HCT116 (cell line): ENCODE measurements at places on chromosomes 2 and 18.
A peak's percentile ranks its signal among the peaks of the same experiment; 100 is the strongest.

DNA sequence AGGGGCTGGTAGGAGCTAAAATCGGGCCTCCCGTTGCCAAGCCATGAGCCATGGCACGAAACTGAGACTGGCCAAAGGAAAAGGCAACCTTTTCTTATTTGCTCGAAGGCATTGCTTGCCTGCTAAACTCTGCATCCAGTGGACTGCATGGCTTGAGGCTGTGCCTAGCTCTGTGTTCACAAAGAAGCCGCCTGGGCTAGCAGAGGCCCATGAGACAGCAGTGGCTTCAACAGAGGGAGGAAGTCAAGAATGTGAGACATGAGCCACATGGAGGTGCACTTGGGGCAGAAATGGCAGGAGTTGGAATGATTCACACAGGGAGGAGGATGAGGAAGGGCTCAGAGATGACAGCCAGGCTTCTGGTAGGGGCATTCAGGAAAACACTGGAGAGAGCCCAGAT is 33.5 kb downstream of the TPRKB start:
- DNase-seq = no peak
- no peaks in the 10 kb centered on the region for H3K36me3 ChIP-seq
- H3K27ac ChIP-seq = no peak overlapping the region
- no peaks in the 10 kb centered on the region for H3K4me1 ChIP-seq
- no peak overlapping the region for H3K4me3 ChIP-seq

GRCh38 chr2:65856928-65857327 is 424.5 kb upstream of the SPRED2 start:
- H3K27ac ChIP-seq = no peak overlapping the region
- peaks cover 29% of the 10 kb centered on the region; the same call in 1 of the 2 replicates for H3K27me3 ChIP-seq
- no peaks in the 10 kb centered on the region for H3K4me1 ChIP-seq
- DNase-seq = no peak

GRCh38 chr2:151793123-151793522 is 35.1 kb downstream of the ARL5A start:
- H3K27ac ChIP-seq = no peak overlapping the region
- H3K27me3 ChIP-seq = no peaks in the 10 kb centered on the region
- peaks cover 37% of the 10 kb centered on the region for H3K4me1 ChIP-seq

DNA sequence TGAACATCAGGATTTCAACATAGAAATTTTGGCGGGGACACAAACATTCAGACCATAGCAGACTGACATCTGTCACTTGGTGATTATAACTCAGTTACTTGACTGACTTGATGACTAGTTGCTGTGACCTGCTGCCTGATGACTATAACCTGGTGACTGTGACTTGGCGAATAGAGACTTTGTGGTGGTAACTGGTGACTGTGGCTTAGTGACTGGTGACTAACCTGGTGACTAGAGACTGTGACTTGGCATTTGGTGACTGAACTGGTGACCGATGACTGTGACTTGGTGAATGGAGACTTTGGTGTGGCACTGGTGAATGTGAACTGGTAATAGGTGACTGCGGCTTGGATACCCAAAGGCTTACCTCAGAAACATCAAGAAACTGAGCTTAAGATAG is 563.1 kb upstream of the FAM98A start:
- no peak overlapping the region for H3K27ac ChIP-seq
- DNase-seq = no peak
- H3K27me3 ChIP-seq = no peaks in the 10 kb centered on the region
- H3K36me3 ChIP-seq = no peaks in the 10 kb centered on the region
- H3K4me1 ChIP-seq = no peaks in the 10 kb centered on the region

DNA sequence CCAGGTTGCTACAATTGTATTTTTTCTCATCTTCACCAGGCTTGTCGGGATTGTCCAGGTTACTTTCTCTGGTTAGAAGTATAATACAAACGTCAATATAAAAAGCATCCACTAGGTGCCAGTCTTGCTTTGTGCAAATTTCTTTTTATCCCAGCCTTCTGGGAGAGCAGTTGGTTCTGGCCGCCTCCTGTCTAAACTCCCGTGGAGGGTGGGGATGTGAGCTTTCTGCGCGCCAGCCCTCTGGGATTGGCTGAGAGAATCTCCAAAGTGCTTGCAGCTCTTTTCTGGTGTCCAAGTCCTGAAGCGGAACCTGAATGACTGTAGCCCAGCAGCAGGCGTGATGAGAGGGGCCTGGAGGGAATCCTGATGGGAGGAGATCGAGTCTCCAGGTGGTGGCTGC is 22.4 kb upstream of the TOGARAM2 start:
- H3K4me1 ChIP-seq = 0 out of 2 replicates have a peak, but pooled peaks cover 3% of the 10 kb centered on the region
- peak; percentile 37 for DNase-seq
- H3K27me3 ChIP-seq = no peaks in the 10 kb centered on the region
- H3K27ac ChIP-seq = no peak overlapping the region
- H3K36me3 ChIP-seq = no peaks in the 10 kb centered on the region

DNA sequence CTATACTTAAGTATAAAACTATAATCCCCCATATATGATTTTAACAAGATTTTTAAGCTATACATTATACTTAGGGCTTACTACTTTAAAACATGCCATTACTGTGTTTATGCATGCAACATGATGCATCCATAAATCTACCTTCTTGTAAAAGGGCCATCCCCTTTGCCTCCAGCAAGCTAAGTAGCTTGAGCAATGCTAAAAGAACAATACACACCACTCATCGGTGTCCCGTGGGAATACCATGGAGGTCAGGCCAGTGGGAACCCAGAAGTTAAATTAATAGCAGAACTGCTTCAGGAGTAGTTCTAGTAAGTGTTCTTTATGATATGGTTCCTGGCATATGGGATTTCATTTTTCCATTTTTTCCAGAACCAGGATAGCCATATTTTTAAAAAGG is 37.8 kb downstream of the SH3RF3 start:
- no peak for DNase-seq
- no peaks in the 10 kb centered on the region for H3K4me1 ChIP-seq
- no peak overlapping the region for H3K4me3 ChIP-seq
- no peak overlapping the region for H3K27ac ChIP-seq
- no peaks in the 10 kb centered on the region for H3K36me3 ChIP-seq

DNA sequence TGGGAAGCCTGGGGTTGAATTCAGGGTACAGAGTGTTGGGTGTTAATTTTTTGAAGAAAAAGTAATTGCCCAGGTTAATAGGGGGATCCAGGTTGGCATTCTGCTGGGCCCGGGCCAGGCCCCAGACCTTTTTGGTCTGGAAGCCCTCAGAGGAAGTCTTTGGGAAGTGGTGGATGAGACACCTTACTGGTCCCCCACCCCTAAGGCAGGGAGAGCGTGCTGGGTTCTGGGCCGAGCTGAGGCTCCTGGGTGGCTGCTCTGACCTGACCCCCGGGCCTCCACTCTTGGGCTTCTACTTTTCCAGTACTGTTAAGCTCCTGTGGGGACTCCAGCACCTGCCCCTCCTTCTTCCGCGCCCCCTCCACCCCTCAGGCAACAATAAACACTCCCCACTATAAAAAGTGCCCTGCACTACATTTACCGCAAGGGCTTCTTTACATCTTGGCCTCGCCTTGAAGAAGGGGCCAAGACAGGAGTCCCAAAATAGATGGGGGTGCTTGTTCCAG is 753 bp upstream of the HOXD3 start:
- no peaks in the 10 kb centered on the region for H3K36me3 ChIP-seq
- no peak for DNase-seq
- no peak overlapping the region for H3K27ac ChIP-seq
- H3K4me1 ChIP-seq = no peaks in the 10 kb centered on the region
- H3K27me3 ChIP-seq = no peaks in the 10 kb centered on the region

DNA sequence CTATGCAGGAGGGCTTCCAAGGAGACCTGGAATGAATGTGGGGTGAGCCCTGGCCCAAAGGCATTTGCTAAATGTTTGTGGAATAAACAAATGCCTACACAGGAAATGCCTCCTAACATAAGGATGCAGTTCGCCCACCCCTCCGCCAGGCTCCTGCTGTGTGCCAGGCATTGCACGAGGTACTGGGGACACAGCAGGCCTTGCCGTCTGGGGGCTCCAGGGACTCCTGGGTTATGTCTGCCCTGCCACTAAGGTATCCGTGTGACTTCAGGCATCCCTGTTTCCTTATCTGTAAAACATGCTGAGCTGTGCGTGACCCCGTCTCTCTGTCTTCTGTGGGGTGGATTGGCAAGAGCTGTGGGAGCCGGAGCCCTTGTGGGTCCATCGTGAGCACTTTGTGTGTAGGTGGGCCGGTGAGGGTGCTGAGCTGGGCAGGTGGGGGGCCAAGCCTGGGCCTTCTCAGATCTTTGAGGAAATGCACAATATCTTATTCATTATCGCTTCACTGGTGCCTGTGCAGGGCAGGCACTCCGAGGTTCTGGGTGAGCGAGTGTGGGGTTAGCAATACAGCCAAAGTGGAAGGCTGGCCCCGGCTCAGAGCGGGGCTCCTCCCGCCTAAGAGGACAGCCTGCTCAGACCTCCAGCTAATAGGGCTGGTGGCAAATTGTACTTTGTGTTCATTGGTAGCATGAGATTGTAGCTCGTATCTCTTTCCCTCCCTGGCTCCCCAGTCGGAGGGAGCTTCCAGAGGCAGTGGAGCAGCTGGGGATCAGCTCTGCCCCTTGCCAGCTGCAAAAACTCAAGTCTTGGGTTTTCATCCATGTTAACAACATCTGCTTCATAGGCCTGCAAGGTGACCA is 126.8 kb downstream of the GLI2 start:
- no peak overlapping the region; the same call in 1 of the 2 replicates for H3K27ac ChIP-seq
- DNase-seq = no peak
- no peaks in the 10 kb centered on the region for H3K27me3 ChIP-seq
- H3K36me3 ChIP-seq = no peaks in the 10 kb centered on the region
- peaks cover 31% of the 10 kb centered on the region for H3K4me1 ChIP-seq
- H3K4me3 ChIP-seq = no peak overlapping the region

DNA sequence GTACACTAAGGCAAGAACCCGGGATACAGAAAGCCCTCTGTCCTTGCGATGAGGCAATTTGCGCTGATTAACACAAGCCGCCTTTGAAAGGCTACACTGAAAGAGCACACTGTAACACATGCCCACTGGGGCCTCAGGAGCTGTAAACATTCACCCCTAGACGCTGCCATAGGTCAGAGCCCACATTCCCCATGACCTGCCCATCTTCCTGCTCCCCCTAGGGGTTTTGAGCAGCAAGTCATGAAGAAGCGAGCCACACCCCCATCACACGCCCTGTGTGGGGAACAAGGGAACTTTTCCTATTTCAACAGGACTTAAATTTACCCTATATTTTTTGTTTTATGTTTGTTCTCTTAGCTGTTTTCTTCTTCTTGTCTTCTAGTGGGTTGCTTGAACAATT is 47.8 kb upstream of the SLC4A10 start:
- no peak overlapping the region for H3K4me3 ChIP-seq
- peak; percentile 24 for DNase-seq
- no peaks in the 10 kb centered on the region for H3K4me1 ChIP-seq
- no peaks in the 10 kb centered on the region for H3K27me3 ChIP-seq
- no peaks in the 10 kb centered on the region for H3K36me3 ChIP-seq
- H3K27ac ChIP-seq = no peak overlapping the region

DNA sequence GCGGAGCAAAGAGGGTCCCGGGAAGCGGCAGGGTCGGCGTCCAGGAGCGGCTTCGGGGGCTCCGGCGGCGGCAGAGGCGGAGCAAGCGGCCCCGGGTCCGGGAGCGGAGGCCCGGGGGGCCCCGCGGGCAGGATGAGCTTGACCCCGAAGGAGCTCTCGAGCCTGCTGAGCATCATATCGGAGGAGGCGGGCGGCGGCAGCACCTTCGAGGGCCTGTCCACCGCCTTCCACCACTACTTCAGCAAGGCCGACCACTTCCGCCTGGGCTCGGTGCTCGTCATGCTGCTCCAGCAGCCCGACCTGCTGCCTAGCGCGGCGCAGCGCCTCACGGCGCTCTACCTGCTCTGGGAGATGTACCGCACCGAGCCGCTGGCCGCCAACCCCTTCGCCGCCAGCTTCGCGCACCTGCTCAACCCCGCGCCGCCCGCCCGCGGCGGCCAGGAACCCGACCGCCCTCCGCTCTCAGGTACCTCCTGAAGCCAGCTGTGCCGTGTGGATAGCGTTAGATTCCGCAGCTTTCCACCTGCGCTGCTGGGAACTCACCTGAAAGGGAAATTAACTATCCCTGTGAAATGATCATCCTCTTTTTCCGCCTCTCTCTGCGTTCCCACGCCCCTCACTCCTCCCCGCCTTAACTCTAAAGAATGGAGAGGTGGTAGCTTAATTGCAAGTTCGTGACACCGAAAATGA is 472 bp downstream of the CNOT11 start:
- peak overlapping the region; percentile 91 for H3K4me3 ChIP-seq
- H3K27ac ChIP-seq = peak overlapping the region; percentile 90
- H3K27me3 ChIP-seq = no peaks in the 10 kb centered on the region
- no peak for DNase-seq
- H3K4me1 ChIP-seq = peaks cover 53% of the 10 kb centered on the region

- H3K27me3 ChIP-seq = no peaks in the 10 kb centered on the region; the same call in 1 of the 2 replicates
- no peak overlapping the region for H3K4me3 ChIP-seq
- no peaks in the 10 kb centered on the region for H3K4me1 ChIP-seq
- no peaks in the 10 kb centered on the region for H3K36me3 ChIP-seq
- H3K27ac ChIP-seq = no peak overlapping the region
- DNase-seq = no peak
These were observed 141.7 kb downstream of the GLI2 start for GRCh38 chr2:120877409-120877808.

DNA sequence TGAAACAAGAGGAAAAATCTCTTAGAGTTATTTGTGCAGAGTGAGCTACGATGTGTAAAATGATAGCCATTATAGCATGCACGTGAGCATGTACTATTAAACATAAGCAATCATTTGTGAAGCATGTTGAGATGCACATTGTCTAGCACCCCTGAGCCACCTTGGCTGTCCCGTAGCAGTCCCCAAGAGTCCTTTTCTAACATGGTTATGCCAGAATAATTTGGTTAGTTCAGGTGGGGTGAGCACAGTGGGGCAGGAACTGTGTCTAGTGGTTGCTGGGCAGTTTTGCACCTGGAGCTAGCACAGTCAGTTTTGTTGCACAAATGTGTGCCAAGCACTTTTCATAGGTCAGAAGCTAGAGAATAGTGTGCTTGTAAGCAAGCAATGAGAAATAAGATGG is 809.8 kb downstream of the RNF144A start:
- DNase-seq = no peak
- H3K36me3 ChIP-seq = no peaks in the 10 kb centered on the region
- no peaks in the 10 kb centered on the region for H3K4me1 ChIP-seq
- H3K27me3 ChIP-seq = peaks cover 26% of the 10 kb centered on the region
- H3K4me3 ChIP-seq = no peak overlapping the region
- H3K27ac ChIP-seq = no peak overlapping the region

- H3K27me3 ChIP-seq = no peaks in the 10 kb centered on the region
- no peak overlapping the region for H3K4me3 ChIP-seq
- no peak for DNase-seq
- no peaks in the 10 kb centered on the region for H3K36me3 ChIP-seq
- no peak overlapping the region for H3K27ac ChIP-seq
- H3K4me1 ChIP-seq = peaks cover 7% of the 10 kb centered on the region; the same call in 1 of the 2 replicates
These were observed 108.0 kb upstream of the ID2 start for GRCh38 chr2:8573942-8574195.

GRCh38 chr18:72762515-72763122 is 105.2 kb downstream of the NETO1 start:
- DNase-seq = peak; percentile 6
- no peaks in the 10 kb centered on the region for H3K36me3 ChIP-seq
- no peaks in the 10 kb centered on the region for H3K4me1 ChIP-seq
- no peak overlapping the region for H3K27ac ChIP-seq

GRCh38 chr18:62647179-62647578 is 68.2 kb upstream of the PHLPP1 start:
- DNase-seq = no peak
- no peaks in the 10 kb centered on the region for H3K4me1 ChIP-seq
- no peaks in the 10 kb centered on the region for H3K36me3 ChIP-seq
- H3K27me3 ChIP-seq = no peaks in the 10 kb centered on the region
